ENCODE measurements at places on chromosomes 16 and 17.

DNA sequence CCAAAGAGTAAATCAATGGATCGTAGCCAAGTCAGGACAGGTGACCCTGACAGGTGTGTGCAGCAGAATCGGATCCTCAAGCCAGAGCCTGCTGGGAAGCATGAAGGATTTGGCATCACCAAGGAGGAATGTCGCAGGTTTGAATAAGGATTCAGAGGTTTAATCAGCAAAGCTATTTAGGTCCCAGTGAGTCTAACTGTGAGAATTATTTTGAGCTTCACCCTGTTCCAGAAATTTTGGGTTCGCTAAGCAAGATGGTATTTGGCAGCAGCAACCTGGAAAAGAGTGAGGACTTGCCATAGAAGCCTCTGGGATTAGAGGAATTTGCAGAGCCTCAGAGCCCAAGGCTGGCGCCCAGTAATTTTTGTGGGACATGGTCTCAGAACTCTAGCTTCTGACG lies 173.0 kb downstream of the CCDC182 start:
- DNase-seq, result no peak

DNA sequence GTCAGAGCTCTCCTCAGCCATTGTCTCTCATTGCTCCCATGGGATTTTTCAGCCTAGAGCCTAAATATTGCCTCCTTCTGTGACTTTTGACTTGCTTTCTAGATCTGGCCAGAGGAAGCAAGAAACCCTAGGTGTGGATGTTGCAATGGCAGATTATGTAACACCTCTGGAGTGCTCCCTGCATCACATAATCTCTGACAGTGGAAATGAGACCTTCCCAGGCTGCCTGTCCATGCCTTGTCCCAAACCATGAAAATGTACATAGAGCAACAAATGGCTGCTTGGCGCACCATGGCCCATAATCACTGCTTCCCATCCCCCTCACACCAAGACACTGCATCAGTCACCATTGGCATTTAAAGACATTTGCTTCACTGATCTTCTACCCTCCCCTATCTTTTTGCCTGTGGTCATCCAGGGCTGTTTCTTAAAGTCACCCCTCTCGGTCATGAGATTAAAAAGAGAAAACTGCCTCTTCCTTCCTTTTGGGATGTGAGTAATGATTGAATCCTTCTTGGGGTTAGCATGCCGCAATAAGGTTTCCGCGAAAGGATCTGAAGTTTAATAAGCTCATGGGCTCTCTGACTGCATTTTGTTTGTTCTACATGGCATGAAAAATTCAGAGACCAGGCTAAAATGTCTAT lies 34.2 kb upstream of the CCL2 start:
- DNase-seq, result no peak

DNA sequence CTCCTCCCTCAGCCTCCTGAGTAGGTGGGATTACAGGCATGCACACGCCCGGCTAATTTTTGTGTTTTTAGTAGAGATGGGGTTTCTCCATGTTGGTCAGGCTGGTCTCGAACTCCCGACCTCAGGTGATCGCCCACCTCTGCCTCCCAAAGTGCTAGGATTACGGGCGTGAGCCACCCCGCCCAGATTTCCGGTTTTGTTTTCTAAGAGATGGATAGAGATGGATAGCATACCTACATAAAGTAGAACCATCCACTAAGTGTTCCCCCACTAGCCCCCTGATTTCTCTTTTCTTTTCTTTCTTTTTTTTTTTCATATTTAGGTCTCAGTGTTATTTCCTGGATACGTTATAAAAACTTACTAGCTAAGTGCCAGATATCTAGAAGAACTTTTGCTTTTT lies 2.0 kb downstream of the WSB1 start:
- DNase-seq, result no peak

DNA sequence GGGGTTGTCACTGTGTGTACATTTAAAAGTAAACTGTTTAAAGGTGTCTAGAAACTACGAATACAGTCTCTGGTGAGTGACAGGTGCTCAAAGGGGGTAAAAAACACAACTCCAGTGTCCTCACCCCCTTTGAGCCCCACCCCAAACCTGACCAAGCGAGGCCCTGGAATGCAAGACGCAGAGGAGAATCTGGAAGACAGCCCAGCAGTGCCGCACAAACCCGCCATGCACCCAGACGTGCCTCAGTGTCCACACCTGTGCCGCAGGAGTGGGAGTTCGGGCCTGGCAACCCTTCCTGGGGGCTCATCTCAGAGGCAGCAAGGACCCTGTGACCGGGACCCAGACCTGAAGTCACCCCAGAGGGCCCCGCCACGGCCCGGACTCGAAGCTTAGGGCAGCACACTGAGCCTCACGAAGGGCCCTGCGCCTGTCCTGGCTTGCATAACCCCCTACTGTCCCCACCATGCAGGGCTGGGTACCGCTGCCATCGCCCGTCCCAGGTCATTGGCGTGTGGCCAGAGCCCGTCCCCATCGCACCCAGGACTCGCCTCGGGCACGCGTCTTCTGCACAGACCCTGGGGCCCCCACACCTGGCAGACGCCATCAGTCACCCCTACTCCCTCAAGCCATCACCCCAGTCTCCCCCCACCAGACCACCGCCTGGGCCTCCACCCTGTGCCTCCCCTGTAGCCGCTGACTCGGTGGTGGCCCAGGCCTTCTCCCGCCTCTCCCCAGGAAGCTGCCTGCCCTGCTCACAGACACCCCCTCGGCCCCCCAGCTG lies 33.0 kb upstream of the ZC3H18 start:
- no peak for DNase-seq
